ENCODE measurements at places on chromosomes 2 and 18.

GRCh38 chr2:211722928-211723327 lies 815.7 kb downstream of the ERBB4 start:
- no peak for DNase-seq

GRCh38 chr2:12881952-12882351 lies 165.2 kb downstream of the TRIB2 start:
- DNase-seq: no peak

GRCh38 chr2:227411320-227411989 lies 23.7 kb upstream of the SCYGR1 start:
- no peak for DNase-seq

DNA sequence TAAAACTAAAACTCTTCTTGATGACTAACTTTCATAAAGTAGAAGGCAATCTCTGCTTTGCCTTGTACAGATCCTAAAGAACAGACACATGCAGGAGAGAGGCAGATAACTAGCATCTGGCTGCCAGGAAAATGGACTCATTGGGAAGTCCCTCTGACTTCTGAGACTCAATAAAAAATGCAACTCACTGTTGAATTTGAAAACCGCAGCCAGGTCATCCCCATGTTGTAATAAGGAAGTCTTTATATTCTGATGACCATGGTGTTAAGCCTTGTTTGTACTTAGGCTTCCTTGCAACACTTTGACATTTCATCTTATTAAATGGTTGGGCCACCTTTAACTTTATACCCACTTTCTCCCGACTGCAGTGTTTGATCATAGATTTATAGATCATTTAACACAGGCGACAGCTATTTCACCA lies 375.1 kb upstream of the KCNH7 start:
- no peak for DNase-seq

DNA sequence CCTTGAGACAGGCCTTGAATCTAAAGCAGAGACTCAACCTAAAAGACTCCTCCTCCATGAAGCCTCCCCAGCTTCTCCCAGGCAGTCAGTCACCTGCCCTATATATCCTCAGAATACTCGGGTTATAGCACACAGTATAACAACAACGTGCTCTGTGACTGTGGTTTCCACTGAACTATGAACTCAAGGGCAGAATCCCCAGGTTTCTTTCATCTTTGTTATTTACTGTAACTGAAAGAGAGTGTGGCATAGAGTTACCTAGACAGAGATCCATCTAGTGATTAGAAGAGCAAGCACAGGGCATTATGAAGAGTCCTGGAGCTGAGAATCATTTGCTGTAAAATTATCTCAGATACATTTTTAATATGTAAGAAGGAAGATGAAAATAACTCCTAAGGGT lies 281.6 kb upstream of the ZNF521 start:
- no peak for DNase-seq

DNA sequence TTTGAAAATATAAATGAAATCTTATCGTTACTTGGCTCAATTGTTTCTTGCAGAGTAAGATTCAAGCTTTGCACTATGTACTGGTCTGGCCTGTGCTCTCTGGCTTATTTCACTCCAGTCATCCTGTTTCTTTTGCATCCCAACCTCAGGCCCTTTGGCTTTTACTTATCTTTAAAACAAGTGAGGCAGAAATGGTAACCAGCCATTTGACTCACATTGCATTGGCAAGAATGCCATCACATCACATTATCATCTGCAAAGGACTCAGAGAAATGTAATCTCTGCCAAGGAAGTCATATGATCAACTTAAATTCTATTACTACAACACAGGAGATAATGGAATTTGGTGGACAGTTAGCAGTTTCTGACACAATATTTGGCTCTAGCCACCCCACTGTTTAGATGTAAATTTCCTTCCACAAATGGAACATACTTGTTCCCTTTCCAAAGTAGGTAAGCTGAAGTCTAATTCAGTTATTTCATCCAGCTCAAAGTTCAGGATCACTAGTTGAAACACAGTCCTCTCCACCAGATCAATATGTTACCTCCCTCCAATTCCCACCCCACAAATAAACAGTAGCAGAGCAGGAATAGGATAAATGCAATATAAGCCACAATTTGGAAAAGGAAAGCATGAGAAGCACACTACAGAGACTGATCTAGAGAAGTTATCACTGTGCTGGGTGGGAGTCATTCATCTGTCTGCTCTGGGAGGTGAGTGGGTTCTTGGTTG lies 65.0 kb upstream of the DSC1 start:
- no peak for DNase-seq

DNA sequence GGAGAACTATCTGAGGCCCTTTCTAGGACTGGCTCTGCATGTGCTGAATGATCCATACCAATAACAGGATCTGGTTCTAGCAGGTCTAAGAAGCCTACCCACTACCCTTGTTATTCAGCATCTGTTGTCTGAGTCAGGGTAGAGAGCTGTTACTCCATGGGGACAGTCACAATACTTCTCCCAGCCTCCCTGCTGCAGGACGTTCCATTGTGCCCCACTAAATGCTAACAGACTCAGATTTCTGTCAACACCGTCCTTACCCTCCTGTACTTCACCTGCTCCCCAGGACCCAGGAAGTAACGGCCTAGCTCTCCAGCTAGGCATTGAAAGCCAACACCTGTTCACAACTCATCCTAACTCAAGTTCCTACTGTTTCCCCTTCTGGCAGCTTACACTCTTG lies 719.7 kb upstream of the ID2 start:
- no peak for DNase-seq

DNA sequence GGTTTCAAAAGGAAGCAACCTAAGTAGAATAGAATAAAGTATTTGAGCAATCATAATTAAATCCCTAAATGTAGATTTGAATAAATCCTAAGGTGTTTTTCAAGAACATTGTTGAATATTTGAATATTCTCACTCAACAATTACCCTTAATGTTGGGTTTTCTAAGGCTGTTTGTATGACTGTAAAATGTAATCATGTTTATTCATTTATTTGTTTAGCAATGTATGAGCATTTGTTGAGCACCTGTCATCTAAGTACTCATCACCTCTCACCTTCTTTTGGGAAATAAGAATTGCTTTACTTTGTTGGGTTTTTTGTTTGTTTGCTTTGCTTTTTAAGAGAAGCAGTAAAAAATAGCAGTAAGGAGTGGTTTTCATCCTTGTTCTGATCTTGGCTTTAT lies 66.0 kb downstream of the MAPRE2 start:
- DNase-seq: no peak

GRCh38 chr2:186457908-186458307 lies 28.2 kb upstream of the ZC3H15 start:
- no peak for DNase-seq

GRCh38 chr18:68314403-68314802 lies 400.5 kb downstream of the TMX3 start:
- DNase-seq: no peak

DNA sequence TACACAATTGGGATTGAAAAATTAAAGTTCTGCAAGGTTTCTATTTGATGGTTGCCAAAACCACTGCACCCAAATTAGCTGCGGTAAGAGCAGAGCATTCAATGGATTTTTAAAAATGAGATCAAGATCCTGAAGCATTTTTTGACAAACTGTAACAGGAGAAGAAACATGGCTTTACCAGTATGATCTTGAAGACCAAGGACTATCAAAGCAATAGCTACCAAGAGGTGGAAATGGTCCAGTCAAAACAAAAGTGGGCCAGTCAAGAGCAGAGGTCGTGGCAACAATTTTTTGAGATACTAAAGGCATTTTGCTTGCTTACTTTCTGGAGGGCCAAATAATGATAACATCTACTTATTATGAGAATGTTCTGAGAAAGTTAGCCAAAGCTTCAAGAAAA lies 186.8 kb downstream of the RDH14 start:
- DNase-seq: no peak

DNA sequence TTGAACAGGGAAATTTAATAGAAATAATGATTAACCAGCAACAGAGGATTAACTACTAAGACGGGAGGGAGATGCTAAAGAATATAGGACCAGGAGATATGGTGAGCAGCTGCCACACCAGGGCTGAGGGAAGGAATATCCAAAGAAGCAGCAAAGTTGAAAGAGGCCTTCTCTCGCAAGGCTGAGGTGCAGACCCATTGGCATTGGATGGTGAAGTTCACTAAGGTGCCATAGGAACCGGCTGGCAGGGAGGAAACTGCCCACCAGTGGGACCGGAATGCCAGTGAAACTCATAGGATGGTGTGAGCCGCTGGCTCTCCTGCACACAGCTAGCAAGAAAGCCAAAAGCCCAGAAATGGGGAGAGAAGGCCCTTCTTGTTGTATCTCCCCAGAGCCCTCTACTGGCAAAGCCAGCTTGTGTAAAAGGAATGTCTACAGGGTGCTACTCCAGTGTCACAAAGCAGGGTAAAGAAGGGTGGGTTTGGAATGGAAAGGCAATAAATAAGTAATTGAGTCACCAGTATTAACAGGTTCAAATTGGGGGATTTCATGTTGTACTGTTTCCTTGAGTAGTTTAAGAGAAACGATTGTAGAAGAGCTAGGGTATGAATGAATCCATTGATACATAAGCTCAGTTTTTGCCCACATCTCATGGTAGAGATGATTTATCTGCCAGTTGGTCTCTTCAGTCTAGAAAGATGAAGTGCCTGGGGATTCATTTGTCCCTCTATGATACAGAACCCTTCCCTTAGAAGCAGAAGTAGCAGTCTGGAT lies 36.0 kb downstream of the FARP2 start:
- DNase-seq: no peak

- no peak for DNase-seq
Observed at GRCh38 chr18:24561369-24561965, 101.0 kb downstream of the HRH4 start.

DNA sequence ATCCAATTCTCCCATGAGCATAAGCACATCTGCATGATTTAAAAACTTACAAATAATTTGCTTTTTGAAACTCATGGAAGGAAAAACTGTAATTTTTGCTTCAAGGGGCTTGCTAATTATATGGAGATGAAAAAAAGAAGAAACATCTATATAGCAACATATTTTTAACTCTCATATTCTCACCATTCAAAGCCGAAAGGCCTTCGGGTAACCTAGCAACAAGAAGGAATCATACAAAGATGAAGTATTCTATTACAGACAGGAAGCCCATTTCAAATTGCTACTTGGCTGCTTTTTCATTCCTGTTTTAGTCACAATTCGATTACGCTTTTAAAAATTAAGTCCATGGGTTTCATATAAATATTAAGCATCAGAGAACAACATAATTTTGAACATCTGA lies 39.2 kb upstream of the RNU4ATAC start:
- no peak for DNase-seq

- no peak for DNase-seq
Observed at GRCh38 chr2:238704471-238705225, 143.2 kb upstream of the TWIST2 start.

- DNase-seq: no peak
Observed at GRCh38 chr2:196136151-196136550, 35.2 kb downstream of the STK17B start.

- no peak for DNase-seq
Observed at GRCh38 chr18:21242780-21243401, 859 bp downstream of the GREB1L start.

GRCh38 chr2:27823135-27823534 lies 51.6 kb downstream of the MRPL33 start:
- no peak for DNase-seq

DNA sequence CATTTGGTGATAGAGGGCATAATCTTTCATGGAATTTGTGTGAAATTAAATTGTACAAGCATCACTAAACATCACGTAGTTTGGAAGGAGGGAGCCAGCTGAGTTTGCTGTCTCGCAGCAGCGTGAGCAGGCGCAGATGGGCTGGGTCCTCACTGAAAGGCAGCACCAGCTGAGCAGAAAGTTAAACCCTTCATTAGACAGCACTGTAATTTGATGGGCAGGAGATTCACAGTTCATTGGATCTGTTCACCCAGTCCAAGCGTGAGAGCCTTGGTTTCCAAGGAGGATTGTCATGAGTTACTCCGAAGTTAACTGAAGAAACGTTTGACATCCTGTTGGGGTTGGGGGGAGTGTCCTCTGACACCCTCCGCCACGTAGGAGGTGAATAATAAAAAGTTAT lies 89.8 kb upstream of the NFATC1 start:
- DNase-seq: no peak

GRCh38 chr2:97995026-97995733 lies 568 bp downstream of the TMEM131 start:
- DNase-seq: peak; percentile 93

GRCh38 chr2:127567351-127567854 lies 31.9 kb downstream of the MYO7B start:
- DNase-seq: no peak

DNA sequence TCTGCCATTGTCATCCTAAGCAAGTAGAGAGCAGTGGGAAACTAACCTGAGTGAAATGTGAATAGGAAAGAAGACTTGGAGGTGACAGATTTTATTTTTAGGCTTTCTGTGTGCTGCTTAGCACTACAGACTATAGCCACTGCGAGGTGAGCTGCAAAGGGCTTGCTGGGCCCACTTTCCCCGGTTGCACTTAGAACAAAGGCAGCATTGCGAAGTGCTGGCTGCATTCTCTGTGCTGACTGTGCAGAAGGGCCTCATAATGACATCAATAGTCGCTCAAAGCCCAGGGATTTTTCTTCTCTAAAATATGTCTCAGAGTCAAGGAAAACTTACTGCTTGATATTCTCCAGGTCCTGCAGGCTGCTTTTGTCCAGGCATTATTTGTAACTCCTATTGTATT lies 592.1 kb downstream of the TDRD15 start:
- DNase-seq: no peak

DNA sequence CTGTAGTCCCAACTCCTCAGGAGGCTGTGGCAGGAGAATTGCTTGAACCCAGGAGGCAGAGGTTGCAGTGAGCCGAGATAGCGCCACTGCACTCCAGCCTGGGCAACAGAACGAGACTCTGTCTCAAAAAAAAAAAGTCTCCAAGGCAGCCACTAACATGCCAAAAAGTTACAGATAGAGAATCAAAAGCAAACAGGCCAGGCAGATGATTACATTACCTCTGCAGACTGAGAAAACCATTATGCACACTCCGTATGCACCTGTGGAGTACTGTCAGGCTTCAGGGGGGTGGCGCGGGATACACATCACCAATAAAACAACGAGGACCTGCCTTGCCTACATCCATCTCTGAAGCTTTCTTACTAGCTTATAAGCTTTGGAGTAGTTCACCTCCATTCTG lies 10.3 kb downstream of the STAM2 start:
- DNase-seq: no peak

DNA sequence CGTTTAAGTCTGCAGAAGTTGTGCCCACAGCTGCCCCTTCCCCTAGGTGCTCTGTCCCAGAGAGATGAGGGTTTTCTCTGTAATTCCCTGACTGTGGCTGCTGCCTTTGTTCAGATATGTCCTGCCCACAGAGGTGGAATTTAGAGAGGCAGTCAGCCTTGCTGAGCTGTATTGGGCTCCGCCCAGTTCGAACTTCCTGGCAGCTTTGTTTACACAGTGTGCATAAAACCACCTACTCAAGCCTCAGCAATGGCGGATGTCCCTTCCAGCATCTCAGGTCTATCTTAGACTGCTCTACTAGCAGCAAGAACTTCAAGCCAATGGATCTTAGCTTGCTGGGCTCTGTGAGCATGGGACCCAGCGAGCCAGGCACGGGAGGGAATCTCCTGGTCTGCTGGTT lies 48.1 kb downstream of the LHCGR start:
- no peak for DNase-seq

DNA sequence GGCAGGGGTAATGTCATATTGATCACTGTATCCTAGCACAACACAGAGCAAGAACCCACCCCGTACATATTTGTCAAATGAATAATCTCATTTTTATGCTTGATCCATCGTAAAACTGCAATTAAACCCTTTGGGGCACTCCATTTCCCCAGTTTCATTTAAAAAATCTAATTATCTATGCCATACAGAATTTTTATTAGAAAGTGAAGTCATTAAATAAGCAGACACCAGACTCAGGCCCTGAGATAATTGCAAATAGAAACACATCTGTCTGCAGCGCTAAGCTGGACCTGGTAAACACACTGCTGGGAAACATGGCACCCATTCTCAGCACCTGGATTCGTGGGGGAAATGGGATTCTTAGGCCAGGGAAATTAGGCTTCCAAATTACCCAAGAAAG lies 5.1 kb downstream of the CYRIA start:
- DNase-seq: no peak

Measured in spleen (tissue), 13 donors.